AG08396 (cell line): ENCODE measurements at places on chromosomes 5 and 9.

- DNase-seq = peak; percentile 51
Observed at GRCh38 chr9:83981126-83981871, 694 bp downstream of the RMI1 start.

GRCh38 chr5:128143911-128144310, 60.3 kb downstream of the SLC12A2 start:
- no peak for DNase-seq

GRCh38 chr9:95197692-95198271, 119.7 kb downstream of the FANCC start:
- peak; percentile 42 for DNase-seq

DNA sequence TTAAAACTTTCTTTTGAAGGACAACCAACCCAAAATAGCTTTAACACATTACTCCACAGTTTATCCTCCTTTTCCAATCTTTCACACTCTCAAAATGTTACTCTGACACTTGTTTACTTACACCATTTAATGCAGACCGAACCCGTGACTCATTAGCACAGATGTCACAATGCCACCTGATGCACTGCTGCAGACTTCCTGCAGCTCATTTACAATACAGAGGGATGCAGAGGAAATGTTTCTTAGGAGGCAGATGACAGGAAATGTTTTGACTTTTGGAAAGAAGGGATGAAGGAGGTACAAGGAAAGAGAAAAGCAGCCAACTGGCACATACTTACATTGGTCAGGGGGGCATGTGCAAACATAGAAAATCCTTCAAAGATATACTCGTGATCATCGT, 39.0 kb downstream of the DROSHA start:
- peak; percentile 24 for DNase-seq

DNA sequence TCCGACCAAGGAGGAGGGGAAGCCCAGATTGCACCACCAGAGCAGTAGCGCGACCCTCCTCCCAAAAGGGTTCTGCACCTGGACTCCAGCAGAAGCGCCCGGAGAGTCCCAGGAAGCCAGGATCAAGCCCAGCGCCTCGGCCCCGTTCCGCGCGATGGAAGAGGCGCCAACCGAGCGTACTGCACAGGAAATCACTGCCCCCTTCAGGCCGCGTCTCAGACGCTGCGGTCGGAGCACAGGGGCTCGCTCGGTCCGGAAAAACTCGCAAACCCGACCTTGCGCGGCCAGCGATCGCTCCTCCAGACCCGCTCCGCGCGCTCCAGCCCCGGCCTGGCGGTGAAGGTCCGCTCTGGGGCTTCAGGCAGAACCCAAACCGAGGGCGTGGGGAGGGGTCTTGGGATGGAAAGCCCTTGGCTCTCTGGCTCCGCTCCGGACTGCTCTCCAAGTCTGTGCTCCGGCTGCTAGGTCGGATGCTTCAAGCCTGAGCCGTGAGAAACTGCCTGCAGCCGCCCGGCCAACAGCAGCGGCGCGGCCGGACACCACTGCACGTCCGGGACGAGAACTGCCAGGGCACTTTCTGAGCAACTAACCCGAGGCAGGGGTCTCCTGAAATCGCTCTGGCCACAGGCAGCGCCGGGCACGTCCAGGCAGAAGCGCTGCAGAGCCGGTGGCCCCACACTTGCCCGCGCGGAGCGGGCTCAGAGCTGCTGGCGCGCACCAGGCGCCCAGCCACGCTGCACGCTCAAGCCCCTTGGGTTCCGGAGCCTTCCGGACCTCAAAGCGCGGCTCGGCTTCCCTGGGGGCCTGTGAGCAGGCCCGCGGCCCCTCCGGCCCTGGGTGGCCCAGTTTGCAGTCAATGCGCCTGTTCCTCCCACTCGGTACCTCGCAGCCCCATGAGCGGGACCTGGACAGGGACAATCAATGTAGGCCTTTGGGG, 1.3 kb downstream of the GABBR2 start:
- peak; percentile 88 for DNase-seq

- no peak for DNase-seq
Observed at GRCh38 chr9:125844611-125845010, 97.4 kb downstream of the PBX3 start.

GRCh38 chr9:109013679-109014607, 644 bp upstream of the CTNNAL1 start:
- DNase-seq = peak; percentile 50

DNA sequence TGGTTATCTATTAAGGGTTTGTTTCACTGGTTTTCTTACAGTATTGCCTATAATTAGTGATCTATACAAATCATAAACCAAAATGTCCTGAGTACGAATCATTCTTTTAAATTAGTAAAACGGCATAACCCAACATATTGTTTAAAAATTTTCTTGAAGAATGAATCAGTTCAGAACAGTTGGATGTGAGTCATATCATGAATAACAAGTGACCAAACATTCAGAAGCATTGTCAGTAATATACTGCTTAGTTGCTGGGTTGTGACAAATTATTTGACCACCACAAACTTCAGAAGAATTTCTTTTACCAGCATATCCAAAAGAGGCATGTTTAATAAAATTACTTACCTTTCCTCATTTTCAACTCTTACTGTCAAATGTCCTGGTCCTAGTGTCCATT, 111.2 kb downstream of the UNC13B start:
- DNase-seq = peak; percentile 16

- no peak for DNase-seq
Observed at GRCh38 chr9:27054841-27055240, 49.4 kb upstream of the LRRC19 start.

DNA sequence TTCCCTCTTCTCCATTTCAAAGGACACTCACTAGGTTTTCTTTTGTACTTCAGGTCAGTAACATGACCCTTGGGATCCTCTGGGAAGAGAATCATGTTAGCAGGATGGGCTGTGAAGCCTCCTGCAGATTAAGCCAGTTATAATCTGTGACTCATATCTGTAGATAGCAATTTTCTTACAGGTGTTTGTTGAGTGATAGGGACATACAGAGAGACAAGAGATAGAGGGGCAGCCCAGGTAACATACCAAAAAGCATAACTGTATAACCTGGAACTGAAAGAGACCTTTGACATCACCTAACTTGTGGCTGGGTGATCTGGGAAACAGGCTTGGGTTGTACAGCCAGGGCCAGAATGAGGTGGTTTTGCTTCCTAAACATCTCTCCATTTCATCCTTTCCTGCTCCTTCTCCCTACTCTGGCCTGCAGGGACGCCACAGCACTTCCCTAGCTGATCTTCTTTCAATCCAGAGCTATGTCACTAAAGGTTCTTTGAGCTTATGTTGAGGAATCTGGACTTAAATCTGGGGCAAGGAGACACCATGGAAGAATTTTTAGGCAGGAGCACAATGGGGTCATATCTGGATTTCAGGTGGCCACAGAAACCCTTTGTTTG, 21.0 kb upstream of the PPARGC1B start:
- DNase-seq = no peak

DNA sequence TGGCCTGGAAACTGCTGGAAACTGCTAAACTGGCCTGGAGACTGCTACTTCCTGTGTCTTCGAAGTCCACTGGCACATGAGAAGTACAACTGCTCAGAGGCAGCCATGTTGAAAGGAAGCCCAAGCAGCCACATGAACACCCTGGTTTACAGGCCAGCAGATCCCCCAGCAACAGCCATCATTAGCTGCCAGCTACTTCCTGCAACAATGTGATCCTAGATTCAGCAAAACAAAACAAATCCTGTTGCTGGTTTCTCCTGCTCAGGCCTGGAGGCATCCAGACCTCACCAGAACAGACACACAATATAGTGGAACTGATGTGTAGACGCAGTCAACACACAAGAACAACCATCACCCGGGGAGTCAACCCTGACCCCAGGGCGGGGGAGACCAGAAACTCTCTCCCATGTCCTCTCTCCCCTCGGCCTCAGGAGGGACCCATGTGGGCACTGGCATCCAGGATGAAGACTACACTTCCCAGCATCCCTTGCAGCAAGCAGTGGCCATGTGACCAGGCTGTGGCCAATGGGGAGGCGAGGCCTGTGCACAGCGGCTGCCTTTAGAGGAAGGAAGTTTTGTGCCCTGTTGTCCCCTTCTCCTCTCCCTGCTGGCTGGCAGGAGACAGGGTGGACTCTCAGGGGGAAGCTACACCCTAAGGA, 9.2 kb upstream of the LCN15 start:
- peak; percentile 39 for DNase-seq

DNA sequence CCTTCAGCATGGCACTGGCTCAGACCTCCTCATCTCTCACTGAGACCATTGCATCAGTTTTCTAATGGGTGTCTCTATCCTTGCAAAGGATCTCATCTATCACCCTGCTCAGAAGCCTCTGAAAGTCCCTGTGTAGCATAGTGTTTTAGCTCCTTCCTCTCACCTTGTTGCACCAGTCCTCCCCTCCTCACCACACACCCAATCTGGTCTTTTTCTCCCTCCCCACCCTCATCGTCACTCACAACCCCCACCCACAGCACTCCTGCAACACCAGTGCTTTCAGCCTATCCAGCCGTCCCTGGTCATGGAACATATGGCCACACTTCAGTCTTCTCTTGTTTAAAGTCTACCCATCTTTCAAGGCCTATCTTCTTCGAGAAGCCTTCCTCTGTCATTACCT, 74.5 kb downstream of the ANGPTL2 start:
- no peak for DNase-seq

GRCh38 chr9:127971357-127972235, 9.2 kb downstream of the EEIG1 start:
- DNase-seq = no peak
